ENCODE measurements at places on chromosomes 12 and 14.

- DNase-seq = no peak
Observed at GRCh38 chr14:38074754-38075153, 132.9 kb upstream of the SSTR1 start.

- DNase-seq = no peak
Observed at GRCh38 chr12:89437231-89437630, 84.9 kb upstream of the DUSP6 start.

DNA sequence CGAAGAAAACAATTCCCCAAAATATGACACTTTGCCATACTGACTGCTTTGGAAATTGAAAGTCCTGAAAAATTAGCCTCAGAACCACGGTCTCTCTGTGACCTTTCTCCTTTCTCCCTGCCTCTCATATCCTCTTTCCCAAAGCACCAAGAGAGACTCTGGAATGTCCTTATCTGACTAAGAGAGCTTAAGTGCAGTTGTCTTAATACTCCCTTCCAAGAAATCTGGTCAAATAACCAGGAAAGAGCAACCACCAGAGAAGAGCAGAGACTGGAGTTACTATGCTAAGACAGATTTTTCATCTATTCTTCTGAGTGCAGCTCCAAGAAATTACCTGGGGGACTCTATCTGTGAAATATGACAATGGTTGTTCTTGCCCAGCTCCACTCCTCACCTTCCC, 10.5 kb upstream of the BTG1 start:
- DNase-seq = no peak

GRCh38 chr12:118853634-118854033, 127.7 kb upstream of the SRRM4 start:
- DNase-seq = no peak

DNA sequence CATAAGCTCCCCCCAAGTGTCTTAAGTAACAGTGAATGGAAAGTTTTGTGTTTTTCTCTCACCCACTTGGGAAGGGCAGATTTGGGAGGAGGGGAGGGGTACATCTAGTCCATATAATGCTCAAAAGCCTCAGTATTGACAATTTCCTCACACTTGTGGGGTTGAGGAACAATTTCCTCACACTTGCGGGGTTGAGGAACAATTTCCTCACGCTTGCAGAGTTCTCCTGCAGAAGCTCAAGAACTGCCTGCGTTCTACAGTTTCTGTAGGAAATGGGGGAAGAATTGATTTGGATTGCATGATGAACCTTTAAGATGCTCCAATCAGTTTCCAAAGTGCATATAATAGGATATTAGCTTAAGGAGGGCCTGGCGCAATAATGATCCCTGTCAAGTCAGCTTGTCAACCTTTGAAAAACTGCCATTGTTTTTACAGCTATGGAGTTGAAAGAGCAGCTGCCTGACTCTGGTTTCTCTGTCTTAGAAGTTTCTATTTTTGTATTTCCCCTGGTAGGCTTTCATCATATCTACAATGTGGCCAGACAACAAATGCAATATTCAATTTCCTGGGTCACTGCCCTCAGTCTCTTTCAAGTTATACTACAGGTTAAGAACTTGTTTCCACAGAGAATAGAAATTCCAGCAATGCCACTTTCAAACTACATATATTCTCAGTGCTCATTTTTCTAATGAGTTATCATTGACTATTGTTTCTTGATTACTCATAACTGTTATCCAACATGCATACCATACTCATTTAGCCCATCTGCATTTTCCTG, 66.5 kb downstream of the PLEKHG7 start:
- DNase-seq = no peak

DNA sequence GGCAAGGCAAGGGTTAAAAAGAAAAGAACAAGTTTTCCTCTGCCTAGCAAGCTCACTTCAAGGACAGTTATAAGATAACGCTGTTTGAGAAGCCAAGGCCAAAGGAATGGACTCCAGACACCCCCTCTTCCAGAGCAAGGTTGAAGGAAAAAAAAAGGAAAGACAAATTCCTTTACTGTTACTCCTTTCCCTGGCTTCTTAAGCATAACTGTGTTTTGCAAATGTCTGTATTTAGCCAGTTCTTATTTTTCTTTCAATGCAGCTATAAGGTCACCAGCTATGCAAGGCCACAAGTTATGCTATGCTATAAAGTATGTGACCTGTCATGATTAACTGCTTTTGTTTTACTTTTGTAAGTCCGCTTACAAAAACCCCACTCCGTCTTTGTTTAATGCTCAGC, 26.6 kb downstream of the ZNF410 start:
- no peak for DNase-seq
